ENCODE measurements at places on chromosomes 7 and 10.

GRCh38 chr10:15801641-15802040 is 58.7 kb downstream of the MINDY3 start:
- no peak for DNase-seq

- DNase-seq: no peak
Measured at GRCh38 chr10:51085204-51085603, 10.9 kb downstream of the PRKG1 start.

- no peak for DNase-seq
Measured at GRCh38 chr10:132376394-132376851, 20.6 kb upstream of the PWWP2B start.

- DNase-seq: no peak
Measured at GRCh38 chr10:103501186-103501585, 7.7 kb downstream of the NEURL1 start.

DNA sequence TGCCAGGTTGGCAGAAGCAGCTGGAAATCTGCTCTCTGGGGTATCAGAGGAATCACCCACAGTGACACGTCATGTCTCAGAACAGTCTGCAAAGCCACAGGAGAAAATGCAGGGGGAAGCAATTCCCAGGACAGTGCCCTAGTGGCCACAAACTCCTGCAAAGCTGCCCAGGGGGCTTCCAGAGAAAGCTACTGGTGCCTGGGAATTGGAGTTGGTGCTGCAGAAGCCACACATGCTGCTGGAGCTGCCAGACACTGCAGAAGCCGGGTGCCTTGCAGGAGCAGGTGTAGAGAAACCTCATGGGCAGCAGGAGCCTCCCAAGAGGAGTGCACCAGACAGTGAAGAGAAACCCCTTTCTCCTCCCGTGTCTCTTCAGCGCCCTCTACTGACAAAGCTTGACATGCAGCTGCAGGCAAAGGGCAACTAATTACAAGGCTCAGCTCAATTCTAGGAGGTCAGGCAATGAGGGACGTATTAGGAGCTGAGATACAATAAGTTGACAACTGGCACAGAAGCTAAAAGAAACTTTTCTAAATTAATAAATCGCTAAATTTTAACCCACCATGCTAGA is 30.2 kb upstream of the NUB1 start:
- DNase-seq: no peak

GRCh38 chr10:112666094-112666493 is 219.1 kb downstream of the VTI1A start:
- DNase-seq: peak; percentile 18

DNA sequence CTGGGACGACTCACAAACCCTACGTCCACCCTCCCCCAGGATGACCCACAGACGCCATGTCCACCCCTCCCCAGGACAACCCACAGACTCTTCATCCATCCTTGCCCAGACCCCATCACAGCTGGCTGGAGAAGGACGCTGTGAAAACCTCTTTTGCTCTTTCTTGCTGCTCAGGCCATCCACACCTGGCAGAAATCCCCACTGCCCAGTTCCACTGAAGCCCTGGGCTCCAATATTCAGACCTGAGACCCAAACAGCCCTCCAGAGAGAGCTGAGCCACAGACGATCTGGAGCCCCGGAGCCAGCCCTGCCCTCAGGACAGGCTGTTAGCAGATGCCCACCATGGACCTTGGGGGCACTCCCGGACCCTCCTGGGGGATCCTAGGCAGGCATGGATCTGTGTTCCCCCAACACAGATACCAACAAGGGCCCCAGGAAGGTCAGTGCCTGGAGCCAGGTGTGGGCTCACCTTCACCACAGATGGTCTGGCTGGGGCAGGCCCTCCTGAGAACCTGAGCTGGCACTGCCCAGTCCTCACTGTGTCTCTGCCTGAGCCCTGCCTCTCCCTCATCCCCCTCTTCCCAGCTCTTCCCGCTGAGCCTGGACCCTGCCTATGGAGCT is 226.2 kb downstream of the PTPRN2 start:
- no peak for DNase-seq

DNA sequence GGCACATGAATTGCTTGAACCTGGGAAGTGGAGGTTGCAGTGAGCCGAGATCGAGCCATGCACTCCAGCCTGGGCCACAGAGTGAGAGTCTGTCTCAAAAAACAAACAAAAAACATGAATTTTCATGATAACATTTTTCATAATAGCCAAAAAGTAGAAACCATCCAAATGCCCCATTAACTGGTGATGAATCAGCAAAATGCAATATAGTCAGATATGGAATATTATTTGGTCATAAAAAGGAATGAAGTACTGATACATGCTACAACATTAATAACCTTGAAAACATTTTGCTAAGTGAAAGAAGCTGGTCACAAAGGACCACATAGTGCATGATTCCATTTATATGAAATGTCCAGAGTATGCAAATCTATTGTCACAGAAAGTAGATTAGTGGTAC is 24.5 kb upstream of the VCL start:
- DNase-seq: no peak

- DNase-seq: no peak
Measured at GRCh38 chr7:73308074-73308664, 457 bp downstream of the NSUN5 start.

GRCh38 chr7:79893991-79894390 is 240.6 kb upstream of the GNAI1 start:
- DNase-seq: peak; percentile 15

DNA sequence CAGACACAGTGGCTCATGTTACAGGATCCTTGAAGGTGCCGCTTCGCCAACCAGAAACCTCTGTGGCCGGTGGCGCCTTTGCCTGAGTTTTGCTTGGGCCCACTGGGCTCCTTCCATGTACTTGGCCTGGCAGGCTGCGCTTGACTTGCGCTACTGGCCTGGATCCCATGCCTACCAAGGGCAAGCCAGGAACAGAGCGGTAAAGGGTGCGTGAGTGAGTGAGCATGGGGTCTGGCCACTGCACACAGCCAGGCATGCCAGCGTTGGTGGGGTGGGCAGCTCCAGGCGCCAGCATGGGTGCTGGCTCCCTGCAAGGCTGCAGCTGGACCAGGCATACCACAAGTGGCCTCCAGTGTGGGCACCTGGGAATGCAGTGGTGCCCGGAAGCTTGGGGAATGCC is 16.3 kb upstream of the TSPAN15 start:
- DNase-seq: no peak

DNA sequence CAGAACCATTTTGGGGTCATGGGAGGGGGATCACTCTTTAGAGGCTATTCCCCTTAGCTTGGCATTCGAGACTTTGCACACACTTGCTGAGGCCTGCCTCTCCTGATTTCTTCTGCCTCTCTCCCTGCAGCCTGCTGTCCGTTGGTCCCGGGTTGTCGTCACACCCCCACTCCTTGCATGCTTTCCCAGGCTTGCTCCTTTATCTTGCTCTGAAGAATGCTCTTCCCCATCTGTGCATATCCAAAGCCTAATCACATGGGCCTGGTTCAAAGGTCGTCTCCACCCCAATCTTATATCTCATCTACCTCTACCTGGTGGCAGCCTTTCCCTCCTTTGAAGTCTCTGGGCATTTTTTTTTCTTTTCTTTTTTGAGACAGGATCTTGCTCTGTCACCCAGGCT is 24.3 kb upstream of the EMX2 start:
- no peak for DNase-seq

DNA sequence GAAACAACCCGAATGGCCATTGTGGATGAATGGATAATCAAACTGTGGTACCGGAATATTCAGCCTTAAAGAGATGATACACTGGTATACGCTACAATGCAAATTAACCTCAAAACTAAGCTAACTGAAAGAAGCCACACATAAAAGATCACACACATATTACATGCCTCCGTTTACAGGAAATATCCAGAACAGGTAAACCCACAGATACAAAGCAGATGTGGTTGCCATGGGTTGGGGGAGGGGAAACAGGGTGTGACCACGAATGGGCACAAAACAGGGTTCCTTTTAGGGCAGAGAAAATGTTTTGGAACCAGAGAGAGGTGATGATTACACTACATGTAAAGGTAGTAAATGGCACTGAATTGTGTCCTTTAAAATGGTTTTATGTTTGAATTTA is 16.6 kb downstream of the ESYT2 start:
- DNase-seq: no peak

- DNase-seq: no peak
Measured at GRCh38 chr10:114246679-114247305, 7.7 kb downstream of the VWA2 start.

GRCh38 chr7:46385662-46386309 is 464.7 kb upstream of the IGFBP3 start:
- peak; percentile 98 for DNase-seq

DNA sequence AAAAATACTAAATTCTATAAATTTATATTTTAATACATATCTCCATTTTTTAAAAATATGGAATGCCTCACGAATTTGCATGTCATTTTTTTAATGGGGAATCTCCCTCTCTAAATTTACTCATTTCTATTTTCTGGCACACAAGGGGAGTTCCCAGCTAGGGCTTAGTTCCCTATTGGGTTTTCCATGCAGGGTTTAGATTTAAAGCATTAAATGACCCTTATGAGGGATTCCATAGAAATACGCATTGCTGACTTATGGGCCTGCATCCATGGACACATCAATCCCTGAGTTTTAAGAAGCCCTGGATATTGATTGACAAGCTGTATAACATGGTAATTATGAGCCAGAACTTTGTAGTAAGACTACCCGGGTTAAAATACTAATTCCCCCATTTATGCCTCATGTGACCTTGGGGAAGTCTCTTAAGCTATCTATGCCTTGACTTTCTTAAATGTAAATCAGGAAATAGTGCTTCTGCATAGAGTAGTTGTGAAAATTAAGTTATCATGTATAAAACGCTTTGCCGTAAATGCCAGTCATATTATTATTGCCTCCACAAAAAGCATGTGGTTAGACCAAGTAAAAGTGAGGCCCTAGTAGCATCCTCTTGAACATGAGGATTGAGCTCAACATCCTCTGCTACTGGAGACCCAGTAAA is 78.8 kb upstream of the ANKRD1 start:
- DNase-seq: no peak

- DNase-seq: no peak
Measured at GRCh38 chr10:22345301-22346095, at the start of gene SPAG6. SPAG6 (plus strand) TSS chr10:22345496; CDS start chr10:22345612, 116 bp downstream.

DNA sequence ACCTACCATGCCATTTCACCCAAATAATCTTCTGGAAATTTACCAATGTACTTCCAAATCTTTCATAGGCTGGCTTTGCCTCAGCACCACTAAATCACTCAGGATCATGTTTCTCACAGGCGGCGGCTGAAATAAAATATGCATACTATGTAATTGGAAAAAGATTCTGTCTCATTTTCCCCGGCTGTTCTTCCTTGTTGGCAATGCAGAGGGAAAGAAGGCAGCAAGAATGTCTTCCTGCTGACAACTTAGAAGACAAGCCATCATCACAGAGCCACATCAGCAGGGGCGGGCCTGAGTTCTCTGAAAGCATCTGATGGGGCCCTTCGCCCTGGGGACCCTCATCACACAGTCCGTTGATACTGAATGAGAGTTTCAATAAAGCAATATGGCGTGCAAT is 39.2 kb upstream of the COL1A2 start:
- DNase-seq: peak; percentile 86

DNA sequence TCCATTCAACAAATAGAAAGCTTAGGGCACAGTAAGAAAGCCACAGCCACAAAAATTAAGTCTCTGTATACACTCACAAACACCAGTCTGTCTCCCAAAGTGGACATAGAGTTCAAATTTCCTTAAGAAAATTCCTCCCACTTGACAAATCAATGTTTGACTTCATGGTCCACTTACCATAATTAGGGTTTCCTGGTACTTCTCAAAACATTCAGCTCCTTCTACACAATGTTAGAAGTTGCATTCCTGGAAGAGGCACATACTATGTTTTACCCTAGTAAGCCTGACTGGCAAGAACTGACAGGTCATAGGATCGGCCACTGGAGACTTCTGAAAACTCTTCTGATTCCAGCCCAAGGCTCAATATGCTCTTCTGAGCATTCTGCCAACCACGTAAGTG is 70.5 kb downstream of the CPXM2 start:
- no peak for DNase-seq

- DNase-seq: no peak
Measured at GRCh38 chr10:43263551-43264343, 3.1 kb downstream of the RASGEF1A start.

DNA sequence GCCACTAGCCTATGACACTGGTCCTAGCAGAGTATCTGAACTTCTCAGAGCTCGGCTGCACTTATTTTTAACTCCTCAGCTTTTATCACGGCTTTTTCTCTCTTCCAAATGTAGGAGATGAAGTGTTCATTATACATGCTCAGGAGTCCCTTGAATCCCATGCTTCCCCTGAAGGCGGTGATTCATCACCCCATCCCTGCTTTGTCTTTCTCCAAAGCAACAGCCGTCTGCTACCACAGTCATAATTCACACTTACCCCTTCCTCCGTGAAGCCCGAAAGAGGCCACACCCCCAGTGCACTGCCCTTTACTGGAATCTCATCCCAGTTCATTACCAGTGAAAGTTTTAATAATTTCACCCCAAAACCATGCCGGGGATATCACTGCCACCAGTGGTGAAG is 301.5 kb upstream of the SHH start:
- DNase-seq: no peak

DNA sequence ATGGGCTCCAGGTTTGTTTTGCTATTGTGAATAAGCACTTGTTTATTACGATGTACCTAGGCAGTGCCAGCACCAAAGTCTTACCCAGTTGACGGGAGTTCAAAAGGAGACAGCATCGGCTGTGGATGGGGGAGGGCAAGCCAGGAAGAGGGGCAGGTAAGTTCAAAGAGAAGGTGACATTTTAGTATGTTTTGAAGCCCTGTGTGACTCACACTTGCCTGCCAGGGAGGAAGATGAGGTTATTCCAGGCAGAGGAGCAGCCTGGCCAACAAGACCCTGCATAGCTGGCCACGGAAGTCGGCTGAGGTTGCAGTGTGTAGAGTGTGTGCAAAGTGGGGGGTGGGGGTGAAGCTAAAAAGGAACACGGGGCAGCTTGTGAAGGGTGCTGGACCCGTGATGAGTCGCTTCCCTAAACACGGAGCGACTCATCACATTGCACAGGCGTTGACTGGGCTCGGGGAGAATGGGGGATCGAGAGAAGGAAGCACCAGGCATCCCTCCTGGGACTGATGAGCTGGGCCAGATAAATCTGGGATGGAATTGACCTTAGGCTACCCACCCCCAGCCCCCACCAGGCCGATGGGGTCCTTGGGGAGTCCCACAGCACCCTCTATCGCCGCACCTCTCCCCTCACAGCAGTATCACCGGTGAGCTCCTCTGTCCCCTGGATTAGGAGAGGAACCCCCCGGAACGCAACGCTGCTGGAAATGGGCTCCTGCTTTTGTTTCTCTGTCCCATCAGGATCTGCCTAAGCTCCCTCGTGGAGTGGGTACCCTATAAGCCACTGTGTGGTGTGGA is 97.9 kb upstream of the IKZF1 start:
- no peak for DNase-seq

All from AG10803 (cell line).